ENCODE measurements at places on chromosomes 11 and 22. TPM values are rescaled to one million over a fixed set of nuclear protein-coding genes. Genes with fewer than 3 reads are reported as not detected.
A peak's percentile ranks its signal among the peaks of the same experiment; 100 is the strongest.

MRE11 gene
- total RNA-seq, result 46.5 TPM

GRCh38 chr22:47748957-47749356, 986.5 kb downstream of the TBC1D22A start:
- no peak for DNase-seq

DNA sequence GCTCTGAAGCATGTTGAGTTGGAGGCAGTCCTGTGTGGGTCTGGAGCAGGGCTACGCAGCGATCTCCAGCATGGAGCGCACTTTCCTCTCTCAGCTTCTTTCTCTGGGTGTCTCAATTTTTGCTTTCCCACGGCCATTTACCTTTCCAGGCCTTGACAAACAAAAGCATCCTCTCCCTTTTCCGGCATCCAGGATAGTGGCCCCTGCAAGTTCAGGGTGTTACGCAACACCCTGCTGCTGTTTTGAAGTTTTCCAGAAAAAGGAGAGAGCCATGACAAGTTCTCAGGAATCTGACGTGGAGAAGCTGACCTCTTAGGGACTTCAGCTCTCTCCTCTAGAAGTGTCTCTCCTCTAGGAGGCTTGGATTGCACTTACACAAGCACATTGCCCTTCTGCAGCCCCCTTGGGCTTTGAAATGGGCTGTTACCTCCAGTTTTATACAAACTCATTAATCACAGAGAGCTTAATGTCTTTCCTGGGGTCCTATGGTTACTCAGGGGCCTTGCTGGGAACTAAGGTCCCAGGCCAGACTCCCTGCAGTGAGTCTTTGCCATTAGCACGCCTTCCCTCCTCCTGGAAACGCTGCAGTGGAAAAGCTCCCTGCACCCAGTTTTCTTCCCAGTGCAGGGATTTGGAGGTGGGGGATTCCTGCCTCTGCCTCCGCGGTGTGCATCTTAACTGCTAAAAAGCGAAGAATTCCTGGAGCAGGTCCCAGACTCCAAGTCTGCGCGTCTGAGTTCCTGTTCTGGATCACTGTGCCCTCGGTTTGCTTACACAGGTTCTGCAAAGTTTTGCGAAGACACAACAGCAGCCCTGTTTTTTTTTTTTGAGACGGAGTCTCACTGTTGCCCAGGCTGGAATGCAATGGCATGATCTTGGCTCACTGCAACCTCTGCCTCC, 80.4 kb downstream of the BARX2 start:
- no peak for DNase-seq

GRCh38 chr11:62542750-62543567, 3.6 kb downstream of the AHNAK start:
- peak; percentile 94 for DNase-seq

GRCh38 chr11:45319077-45319476, 32.9 kb upstream of the SYT13 start:
- no peak for DNase-seq

DNA sequence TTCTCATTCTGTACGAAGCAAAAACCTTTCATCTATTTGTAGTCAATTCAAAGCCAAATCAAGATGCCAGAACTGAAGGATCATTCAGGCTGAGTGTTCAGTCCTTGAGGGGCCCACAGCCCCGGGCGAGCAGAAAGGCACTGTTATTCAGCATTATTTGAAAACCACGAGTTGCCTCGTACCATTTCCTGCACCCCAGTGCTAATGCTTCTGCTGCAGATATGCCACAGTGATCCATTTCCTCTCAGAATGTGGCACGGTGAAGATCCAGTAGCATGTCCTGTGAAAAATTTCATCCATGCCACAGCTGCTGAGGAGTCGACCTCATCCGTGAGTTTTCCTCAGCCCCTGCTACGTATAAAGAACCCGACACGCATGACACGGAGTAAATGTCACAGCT, 85.4 kb downstream of the OSBP2 start:
- DNase-seq, result no peak

- DNase-seq, result peak; percentile 90
These were observed 11.4 kb downstream of the BCL9L start for GRCh38 chr11:118914178-118914918.

DNA sequence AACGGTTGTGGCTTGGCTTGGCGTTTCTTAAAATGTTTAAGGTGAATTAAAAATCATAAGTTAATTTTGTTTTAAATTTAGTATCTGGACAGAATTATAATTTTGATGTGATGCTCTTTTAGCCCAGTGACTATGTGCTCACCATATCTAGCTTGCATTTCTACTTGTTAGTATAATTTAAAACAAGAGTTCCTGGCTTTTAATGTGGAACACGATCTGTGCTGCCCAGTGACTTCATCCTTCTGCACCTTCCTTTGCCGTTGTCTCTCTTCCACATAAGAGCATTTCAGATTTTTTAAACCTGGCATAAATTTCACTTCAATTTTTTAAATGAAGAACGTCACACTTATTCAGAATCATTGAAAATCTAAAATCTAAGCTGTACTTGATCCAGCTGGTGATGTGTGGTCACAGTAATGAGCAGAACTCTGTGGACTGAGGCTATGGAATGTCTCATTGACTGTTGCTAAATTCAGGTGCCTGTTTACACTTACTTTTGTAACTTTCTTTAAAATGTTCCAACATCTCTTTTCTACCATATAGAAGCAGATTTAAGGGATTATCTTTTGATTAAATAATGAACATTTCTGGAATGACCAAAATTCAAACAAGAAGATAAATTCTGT, 75.4 kb upstream of the ADSL start:
- DNase-seq, result no peak

- DNase-seq, result no peak
These were observed 39.3 kb upstream of the H19 start for GRCh38 chr11:2036863-2037486.

KLHDC7B gene
- total RNA-seq, result 5.3 TPM

DNA sequence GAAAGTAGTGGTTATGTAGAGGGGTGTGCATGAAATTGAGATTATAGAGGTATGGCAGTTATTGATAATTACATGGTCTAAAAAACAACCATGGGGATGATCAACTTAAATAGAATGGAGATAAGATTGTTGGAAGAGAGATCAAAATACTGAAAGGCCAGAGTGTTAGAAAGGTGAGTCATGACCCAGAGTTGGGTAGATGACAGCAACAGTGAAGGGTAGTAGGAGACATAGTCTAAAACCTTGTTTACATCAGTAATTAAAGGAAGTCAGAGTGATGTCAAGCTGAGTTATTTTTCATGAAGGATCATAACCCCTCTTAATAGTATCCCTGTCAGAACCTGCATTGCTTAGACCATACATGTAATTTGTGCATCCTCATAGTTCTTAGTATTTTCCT, 110.9 kb downstream of the ELP4 start:
- no peak for DNase-seq
